Upper lobe of right lung (tissue), 1 donor: ENCODE measurements at places on chromosomes 3 and 15. TPM values are rescaled to one million over a fixed set of nuclear protein-coding genes. Genes with fewer than 3 reads are reported as not detected.

The SEMA6D gene
- 8.0 TPM for total RNA-seq

The ITIH1 gene
- total RNA-seq = not detected

The ZPLD1 gene
- total RNA-seq = not detected

The GPR62 gene
- total RNA-seq = not detected

The SNTN gene
- total RNA-seq = not detected

The GOLGA8J gene
- total RNA-seq = not detected

The TMCO5A gene
- not detected for total RNA-seq

The PP2D1 gene
- not detected for total RNA-seq

The NPAP1 gene
- total RNA-seq = 0.17 TPM

The TRIP4 gene
- 27.5 TPM for total RNA-seq

The RBP2 gene
- 2.1 TPM for total RNA-seq

The GUCA1C gene
- total RNA-seq = not detected

The UQCRC1 gene
- 126 TPM for total RNA-seq

The MAGI1 gene
- total RNA-seq = 45.8 TPM

The TLR9 gene
- 0.87 TPM for total RNA-seq

The CDCP1 gene
- total RNA-seq = 19.1 TPM

The KBTBD12 gene
- 1.3 TPM for total RNA-seq

The VEPH1 gene
- 139 TPM for total RNA-seq

The ADAMTSL3 gene
- 26.2 TPM for total RNA-seq

The RAF1 gene
- total RNA-seq = 91.6 TPM

The DAPK2 gene
- 73.3 TPM for total RNA-seq

The CGNL1 gene
- total RNA-seq = 54.9 TPM

The FAM3D gene
- total RNA-seq = 4.0 TPM

The ROPN1B gene
- total RNA-seq = not detected

The KBTBD13 gene
- total RNA-seq = not detected

The EIF4E3 gene
- 38.4 TPM for total RNA-seq

The LSMEM2 gene
- total RNA-seq = not detected

The USP50 gene
- total RNA-seq = not detected

The CDHR4 gene
- not detected for total RNA-seq

The TMOD2 gene
- total RNA-seq = 16.1 TPM

The ARPIN gene
- total RNA-seq = 30.5 TPM

The A4GNT gene
- total RNA-seq = not detected

The HTR3E gene
- not detected for total RNA-seq

The TRNT1 gene
- total RNA-seq = 27.3 TPM

The CPNE4 gene
- 0.26 TPM for total RNA-seq

The FGF7 gene
- total RNA-seq = 21.9 TPM

The OR5H1 gene
- total RNA-seq = not detected

The KPNA1 gene
- 60.4 TPM for total RNA-seq

The CNTN3 gene
- total RNA-seq = 1.6 TPM

The SMCO1 gene
- not detected for total RNA-seq

The CAPN3 gene
- 45.4 TPM for total RNA-seq

The HAPLN3 gene
- 4.6 TPM for total RNA-seq

The NOX5 gene
- 0.14 TPM for total RNA-seq

The RLBP1 gene
- not detected for total RNA-seq

The SLCO2A1 gene
- total RNA-seq = 234 TPM

The CCR8 gene
- total RNA-seq = not detected

The LCTL gene
- not detected for total RNA-seq
